Stimulated activated CD8-positive, alpha-beta memory T cell treated with anti-CD3 and anti-CD28 coated beads, Interleukin-2, amount 100 ng/mL, for 1 hour (primary cell): ENCODE measurements at places on chromosomes 11 and 22.

GRCh38 chr11:22807855-22808570, 21.6 kb downstream of the SVIP start:
- no peak for DNase-seq

DNA sequence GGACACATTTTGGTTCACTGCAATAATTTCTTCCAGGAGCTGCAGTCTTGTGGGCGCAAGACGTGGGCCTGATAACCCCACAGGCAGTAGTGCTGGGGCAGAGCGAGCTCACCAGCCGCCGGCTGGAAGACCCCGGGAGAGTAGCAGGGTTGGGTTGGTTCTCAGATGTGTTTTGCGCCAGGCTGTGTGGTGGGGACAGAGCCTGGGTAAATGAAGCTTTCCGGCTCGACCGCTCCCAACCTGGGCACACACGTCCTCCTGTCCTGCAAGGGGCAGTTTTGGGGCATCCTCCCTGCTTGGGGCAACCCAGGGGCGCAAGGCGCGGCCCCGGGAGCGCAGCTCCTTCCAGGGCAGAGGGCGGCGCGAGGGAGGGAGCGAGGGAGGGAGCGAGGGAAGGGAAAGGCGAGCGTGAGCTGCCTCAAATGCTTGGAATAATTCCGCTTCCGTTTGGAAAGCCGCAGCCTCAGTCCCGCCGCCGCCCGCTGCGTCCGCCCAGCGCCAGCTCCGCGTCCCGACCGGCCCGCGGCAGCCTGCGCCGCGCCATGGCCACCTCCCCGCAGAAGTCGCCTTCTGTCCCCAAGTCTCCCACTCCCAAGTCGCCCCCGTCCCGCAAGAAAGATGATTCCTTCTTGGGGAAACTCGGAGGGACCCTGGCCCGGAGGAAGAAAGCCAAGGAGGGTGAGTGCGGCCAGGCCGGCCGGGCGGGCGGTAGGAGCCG, at the start of gene PARVA:
PARVA (plus strand) TSS at position 466 of the 718 bp plus-strand sequence; CDS start at position 543, 77 bp downstream.
- DNase-seq = no peak

DNA sequence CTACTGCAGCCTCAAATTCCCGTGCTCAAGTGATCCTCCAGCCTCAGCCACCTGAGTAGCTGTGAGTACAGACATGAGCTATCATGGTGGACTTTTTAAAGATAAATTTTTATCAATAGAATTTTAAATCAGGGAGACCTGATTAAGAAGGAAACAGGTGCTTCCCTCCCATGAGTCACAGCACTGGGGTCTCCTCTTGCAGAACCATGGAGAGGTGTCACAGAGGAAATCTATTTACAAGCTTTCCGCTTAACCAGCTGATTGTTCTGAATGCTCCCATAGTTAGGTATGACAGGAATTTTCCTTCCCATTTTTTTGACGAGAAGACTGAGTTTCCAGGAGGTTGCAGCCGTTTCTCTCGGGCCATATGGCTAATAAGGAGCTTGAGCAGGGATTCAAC, 516.1 kb downstream of the MIAT start:
- no peak for DNase-seq

GRCh38 chr22:26450453-26451185, 21.6 kb downstream of the ASPHD2 start:
- no peak for DNase-seq

DNA sequence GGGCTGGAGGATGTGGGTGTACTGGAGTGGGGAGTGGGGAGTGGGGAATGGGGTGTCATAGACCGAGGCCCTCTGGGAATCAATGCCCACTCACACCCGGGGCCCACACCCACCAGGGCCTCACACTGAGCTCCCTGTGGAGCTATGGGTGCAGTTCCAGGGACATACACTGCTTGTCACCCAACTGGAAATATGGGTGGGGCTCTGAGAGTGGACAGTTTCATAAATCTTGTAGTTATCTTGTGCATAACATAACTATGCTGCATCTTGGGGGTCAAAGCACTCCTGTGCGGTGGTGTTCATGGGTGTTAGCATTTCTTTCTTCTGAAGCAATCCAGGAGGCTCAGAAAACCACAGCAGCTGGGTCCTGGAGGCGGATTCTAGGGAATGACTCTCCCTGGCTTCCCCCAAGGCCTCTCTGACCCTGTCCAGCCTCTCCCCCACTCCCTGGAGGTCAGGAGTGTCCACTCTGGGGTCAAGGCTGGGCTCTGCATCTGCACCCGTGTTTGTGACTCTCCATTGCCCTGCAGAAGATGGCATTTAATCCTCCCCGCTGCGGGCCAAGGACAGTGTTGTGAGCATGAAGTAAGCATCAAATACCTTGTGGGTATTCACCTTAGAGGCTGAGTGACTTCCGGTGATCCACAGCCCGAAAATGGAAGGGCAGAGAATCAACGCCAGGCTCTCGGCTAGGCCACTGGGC, 172.5 kb downstream of the CTTN start:
- no peak for DNase-seq

DNA sequence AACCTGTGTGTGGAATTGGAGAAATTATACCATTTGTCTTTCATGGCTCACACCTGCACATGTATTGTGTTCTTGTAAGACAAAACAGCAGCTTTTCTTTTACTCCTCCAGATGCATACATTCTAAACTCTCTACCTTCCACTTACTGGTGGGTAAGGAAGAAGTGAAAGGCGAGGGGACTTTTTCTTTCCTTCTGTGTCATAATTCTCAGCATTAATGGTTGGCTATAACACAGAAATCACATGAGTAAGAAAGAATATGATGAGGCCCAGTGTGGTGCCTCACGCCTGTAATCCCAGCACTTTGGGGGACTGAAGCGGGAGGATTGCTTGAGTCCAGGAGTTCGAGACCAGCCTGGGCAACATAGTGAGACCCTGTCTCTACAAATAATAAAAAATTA, 57.8 kb upstream of the SHANK2 start:
- no peak for DNase-seq

- DNase-seq = no peak
Measured at GRCh38 chr11:72239849-72240460, 4.0 kb downstream of the PHOX2A start.

- DNase-seq = no peak
Measured at GRCh38 chr11:34348919-34349318, 8.9 kb downstream of the ABTB2 start.

- DNase-seq = peak; percentile 72
Measured at GRCh38 chr22:42519525-42520401, at the start of gene RRP7A. TSS of gene RRP7A (minus strand) at chr22:42519796. CDS start at chr22:42519786, 10 bp downstream.

DNA sequence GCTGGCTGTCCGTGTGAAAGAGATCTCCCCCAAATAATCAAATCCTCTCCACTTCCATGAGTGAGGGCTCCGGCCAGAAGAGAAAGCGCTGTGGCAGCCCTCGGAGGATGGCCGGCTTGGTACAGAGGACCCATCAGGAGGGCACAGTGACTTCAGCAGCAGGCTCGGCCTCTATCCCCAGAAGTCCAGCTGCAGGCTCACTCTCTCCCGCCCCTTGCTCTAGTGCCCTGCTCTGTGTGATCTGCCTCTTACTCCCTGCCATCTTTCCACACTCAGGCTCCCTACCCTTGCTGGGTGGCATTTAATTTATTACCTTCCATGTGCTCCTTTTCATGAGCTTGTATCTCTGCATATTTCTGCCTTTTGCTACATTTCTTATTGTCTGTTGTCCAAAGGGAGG, 129.7 kb downstream of the SPATA19 start:
- no peak for DNase-seq

DNA sequence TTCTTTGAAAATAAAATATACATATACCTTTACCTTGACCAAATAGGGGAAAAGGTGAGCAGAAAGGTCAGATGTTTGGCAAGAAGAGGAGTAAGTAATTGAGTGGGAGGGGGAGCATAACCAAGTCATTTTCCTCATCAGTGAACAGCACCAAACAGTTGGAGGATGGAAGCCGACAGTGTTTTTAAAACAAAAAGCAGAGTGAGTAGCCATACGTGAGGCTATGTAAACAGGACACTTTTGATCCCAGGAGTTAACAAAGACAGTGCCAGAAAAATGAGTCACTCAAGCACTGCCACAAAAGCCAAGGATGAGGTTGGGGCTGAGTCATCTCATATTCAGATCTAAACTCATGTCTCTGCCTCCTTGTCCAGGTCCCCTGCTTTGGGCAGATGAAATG, 734.7 kb downstream of the KCNA4 start:
- no peak for DNase-seq

DNA sequence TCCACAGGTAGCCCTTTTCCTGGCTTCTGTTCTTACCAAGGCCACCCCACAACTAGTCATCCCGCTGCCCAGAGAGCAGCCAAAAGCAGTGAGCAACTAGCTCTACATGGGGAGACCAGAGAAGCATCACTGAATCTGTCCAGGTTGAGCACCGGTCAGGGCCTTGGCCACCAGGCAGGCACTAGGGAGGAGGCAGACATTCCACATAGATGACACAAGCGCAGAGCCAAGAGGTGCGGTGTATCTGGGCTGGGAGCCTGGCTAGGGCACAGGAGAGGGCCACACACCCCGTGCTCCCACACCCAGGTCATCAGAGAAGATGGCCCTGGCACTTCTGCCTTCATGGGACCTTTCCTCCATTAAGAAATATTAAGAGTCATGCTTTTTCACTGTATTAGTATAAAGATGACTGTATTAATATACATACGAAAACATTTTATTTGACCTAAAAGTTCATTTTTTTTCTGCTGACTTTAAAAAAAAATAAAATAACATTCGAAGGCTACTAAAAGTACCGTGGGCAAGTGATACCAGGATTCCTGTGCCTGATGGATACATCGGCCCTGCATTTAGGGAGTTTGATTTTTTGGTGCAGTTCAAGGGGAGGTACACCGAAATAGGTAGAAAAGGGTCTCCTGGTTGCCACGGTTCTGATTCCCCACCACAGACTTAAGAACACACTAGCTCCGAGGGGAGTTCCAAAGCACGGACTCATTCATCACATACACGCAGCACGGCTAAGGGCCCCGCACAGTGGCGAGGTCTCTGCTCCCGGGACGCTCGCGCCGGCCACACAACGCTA, 1.2 kb downstream of the DGCR2 start:
- no peak for DNase-seq
